ENCODE measurements at places on chromosomes 2 and 18.

DNA sequence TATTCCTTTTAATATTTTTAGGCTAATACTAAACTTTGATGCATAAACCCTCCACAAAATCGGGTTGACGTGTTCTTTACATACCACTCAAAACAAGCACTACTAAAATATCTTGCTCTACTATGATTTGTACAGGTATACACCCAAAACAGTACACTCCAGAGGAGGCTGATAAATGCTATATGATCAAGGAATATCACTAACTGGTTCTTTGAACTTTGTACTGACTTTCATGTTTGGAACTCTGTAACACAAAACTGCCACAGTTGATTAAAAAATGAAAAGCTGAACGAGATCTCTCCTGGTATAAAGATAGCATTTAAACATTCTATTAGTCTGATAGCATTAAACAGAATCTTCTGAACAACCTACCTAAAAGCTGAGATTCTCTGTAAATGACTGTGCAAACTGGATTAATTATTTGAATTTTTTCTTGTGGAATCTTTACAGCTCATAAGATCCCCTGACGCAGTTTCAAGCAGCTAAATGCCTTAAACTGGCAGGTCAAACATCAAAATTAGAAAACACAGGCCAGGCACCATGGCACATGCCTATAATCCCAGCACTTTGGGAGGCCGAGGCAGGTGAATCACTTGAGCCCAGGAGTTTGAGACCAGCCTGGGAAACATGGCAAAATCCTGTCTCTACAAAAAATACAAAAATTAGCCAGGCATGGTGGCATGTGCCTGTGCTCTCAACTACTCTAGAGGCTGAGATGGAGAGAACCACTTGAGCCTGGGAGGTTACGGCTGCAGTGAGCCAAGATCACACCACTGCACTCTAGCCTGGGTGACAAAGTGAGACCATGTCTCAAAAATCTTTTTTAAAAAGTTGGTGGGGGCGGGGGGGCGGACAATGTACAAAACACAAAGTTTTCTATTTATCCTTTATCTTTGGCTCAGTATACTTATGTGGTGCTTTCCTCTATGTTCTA, 150.6 kb downstream of the EXOC6B start:
- DNase-seq = no peak

DNA sequence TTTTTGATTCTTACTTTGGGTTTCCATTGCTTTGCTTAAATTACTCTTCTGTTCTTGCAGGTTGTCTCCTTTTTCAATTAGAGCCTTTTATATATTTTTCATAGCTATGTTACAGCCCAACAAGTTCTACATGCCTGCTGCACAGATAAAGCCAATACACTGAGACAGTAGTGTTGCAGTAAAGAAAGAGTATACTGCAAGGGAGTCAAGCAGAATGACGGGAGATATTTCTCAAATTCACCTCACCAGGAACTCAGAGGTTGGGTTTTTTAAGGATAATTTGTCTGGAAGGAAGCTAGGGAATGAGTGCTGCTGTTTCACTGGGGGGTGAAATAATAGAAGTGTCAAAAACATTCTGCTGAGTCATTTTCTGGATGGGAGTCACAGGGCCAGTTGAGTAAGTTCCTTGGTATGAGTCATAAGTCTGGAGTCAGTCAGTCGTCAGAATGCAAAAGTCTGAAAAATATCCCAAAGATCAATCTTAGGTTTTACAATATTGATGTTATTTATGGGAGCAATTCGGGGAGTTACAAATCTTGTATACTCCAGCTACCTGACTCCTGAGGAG, 193.0 kb upstream of the RGPD4 start:
- no peak for DNase-seq

GRCh38 chr2:28135324-28135723, 244.8 kb downstream of the BABAM2 start:
- no peak for DNase-seq

DNA sequence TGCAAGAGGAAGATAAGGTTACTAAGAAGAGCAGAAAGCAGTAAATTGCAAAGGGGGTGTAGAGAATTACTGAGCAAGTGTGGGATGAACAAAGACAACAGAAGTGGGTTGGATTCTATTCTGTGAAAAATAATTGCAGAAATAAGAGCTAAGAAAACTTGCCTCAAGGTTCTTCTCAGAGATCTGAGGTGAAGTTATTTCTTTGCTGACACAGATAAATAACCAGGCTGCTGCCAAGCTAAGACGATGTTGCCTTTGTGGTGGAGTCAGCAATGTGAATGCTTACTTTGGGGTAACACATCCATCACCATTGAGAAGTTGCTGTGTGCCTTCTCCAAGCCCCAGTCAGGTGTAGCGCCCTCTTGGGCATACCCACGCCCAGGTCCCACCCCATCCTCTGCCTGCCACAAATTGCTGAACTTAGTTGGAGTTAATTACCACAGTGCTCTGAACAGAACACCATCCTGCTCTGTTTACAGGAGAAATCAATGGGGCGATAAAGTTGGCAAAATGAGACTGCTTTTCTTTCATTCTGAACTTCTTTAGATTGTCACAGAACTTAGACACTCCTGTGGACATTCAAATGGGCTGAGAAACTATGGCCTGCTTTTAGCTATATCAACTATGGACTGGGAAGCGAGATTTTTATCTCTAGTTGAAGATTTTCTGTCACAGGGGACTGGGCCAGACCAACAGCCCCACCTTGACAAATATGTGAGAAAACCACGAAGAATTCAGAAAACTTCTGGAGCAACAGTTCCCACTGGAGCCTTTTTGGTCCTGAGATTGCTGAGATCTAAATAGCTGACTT, 283.6 kb downstream of the TMX3 start:
- no peak for DNase-seq

DNA sequence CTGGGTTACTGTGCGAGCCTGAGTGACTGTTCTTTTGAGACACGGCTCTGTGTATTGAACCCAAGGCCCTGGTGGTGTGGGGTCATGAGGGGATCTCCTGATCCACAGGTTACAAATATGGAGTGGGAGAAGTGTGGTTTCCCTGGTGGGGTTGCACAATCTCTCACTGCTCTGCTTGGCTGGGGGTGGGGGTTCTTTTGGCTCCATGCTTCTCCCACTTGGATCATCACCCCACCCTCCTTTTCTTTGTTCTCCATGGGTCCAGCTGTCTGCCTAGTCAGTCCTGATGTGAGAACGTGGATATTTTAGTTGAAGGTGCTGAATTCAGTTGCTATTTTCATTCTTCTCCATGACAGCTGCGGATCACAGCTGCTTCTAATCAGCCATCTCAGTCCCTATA, 37.8 kb downstream of the AGPS start:
- no peak for DNase-seq

DNA sequence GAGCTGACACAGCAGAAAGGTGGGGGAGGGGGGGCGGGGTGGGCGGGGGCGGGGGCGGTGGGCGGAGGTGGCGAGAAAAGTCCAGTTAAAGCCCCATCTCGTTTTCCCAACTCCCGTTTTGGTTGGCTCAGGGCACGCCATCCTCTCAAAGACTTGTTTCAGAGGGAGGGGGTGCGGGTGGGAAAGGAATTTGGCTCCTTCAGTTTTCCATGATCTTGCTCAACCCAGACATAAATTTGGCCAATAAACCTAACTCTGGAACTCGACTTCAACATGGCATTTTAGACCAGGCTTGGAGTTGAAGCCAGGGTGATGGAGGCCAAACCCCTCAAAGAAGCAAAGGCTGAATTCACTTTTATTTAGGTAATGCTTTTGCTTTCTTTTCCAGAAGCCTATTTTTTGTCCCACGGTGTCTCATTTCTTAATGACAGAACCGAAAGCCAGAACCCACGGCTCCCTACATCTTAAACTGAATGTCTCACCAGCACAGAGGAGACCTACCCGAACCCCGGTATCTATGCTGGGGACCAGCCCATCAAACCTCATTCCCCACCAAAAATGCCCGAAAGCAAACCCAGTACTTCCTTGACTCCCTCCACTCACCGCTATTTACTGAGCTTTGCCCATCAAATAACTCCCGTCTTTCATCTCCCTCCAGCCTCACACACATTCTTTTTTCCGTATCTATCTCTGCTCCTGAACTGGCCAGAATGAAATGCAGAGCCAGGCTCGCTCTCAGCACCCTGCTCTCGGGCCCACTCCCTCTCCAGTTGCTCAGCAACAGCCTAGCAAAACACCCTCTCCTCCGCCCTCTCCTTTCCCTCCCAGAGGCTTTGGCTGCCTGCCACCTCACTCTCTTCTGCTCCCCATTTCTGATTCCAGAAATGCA, 4.3 kb downstream of the IGFBP5 start:
- no peak for DNase-seq

DNA sequence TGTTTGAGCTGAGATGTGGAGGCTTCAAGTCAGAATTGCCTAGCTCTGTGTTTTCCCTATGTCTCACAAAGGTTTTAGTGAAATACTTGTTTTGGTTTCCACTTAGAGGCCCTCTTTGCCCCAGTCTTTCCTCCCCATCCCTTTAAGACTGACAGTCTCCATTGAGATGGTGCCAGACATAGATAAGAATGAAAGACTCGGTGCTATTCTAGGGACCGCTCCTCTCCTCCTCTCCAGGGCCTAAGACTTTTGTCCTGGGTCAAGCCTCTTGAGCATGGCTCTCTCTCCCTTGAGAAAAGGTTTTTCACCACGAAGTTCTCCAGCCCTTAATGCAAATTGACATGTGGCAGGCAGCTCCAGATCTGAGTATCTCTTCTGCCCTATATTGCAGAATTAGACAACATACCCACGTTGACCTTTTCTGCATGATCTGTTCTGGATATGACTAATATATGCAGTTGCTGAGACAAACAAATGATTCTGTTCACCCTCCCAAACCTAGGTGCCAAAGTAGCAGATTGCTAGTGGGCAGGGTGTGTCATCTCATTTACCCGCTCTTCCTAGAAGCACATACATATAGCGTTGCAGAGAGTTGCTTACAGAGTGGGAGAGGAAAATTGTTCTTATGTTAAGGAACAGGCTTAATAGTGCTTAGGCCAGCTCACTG, 47.5 kb upstream of the ACSL3 start:
- no peak for DNase-seq

DNA sequence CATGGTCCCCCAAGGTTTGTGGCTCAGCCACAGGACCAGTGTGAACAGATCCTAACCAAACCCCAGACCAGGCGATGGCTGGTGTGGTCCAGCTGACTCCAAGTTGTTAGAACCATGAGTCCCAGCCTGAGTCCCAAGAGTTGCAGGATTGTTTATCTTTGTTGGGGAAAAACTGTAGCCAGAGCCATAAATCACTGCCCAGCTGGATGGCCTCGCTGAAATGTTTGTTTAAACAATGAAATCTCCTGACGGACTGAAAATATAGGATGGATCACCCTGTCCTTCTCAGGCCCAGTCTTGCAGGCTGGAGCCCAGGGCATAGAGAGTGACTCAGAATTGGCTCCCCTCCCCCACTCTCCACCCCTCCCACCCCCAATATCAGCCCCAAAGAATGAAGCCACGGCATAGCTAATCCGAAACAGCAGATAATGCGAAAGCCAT, 36.4 kb downstream of the PKDCC start:
- DNase-seq = no peak

DNA sequence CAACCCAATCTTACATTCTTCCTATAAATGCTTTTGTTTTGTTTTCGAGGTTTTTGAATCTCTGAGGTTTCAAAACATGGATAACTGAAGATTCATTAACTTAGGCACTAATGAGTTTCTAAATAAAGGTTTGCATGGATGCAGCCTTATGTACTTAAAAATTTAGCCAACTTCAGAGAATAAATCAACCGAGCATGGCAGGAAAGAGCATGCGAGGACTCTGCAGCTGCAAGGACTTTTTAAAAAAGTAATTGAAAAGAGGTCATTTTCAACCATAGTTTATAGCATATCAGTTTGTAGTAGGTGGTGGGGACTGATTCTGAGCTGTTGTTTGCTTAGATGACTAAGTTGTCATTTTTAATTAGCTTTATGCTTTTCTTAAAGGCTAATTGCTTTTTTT, 567.0 kb upstream of the ZEB2 start:
- DNase-seq = no peak

GRCh38 chr2:69993708-69994107, 32.3 kb upstream of the ASPRV1 start:
- peak; percentile 35 for DNase-seq

GRCh38 chr2:30942419-30942818, 135.2 kb upstream of the CAPN13 start:
- DNase-seq = no peak

DNA sequence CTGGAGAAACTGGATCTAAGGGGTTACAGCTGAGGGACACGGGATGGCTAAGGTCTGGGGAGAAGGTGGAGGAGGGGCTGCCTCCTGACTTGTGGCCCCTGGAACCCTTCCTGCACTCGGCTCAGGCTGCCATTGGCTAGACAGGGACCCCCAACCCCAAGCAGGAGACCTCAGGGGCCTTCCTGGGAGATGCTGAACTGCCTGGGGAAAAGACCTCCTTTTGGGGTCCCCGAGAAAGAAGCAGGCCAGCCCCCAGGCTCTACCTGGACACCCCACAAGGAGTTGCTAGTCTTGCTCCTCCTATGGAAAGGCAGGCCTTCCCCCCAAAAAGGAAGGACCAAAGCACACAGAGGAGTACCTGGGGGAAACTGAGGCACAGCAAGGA, 10.1 kb upstream of the BOK start:
- DNase-seq = no peak

GRCh38 chr18:75097491-75098225, 111.3 kb downstream of the PTGR3 start:
- peak; percentile 68 for DNase-seq

- DNase-seq = peak; percentile 77
These were observed 208.0 kb downstream of the GBX2 start for GRCh38 chr2:235960011-235960715.

GRCh38 chr2:3001615-3002560, 375.7 kb downstream of the EIPR1 start:
- DNase-seq = no peak

- no peak for DNase-seq
These were observed 126.3 kb downstream of the XRCC5 start for GRCh38 chr2:216235462-216235861.

- DNase-seq = no peak
These were observed 24.7 kb upstream of the MBP start for GRCh38 chr18:77157312-77157711.

DNA sequence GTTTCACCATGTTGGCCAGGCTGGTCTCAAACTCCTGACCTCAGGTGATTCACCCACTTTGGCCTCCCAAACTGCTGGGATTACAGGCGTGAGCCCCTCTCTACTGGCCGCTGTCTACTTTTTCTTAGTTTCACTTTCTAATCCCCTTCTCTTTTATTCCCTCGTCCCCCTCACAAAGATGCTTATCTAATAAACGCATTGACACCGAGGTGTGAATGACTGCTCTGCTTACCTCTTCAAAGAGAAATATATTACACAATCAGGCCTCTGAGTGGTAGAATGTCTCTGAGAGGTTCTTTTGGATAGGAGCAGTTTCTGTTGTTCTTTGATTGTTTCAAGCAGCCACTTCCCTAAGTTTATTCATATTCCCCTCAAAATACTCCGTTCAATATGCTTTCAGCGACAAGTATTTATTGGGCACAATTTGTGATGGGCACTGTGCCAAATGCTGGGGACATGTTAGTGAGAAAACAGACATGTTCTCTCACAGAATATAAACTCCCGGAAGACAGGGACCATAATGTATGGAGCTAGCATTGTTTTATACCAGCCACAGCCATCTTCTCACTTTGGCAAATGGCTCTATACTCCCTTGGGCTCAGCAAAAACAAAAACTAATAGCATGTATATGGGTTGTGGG, 34.7 kb upstream of the RAPH1 start:
- DNase-seq = no peak

- no peak for DNase-seq
These were observed 119.0 kb upstream of the ALKAL2 start for GRCh38 chr2:406876-407275.

All from mesenteric fat pad (tissue), 1 donor.